ENCODE measurements at places on chromosomes 4 and X.

DNA sequence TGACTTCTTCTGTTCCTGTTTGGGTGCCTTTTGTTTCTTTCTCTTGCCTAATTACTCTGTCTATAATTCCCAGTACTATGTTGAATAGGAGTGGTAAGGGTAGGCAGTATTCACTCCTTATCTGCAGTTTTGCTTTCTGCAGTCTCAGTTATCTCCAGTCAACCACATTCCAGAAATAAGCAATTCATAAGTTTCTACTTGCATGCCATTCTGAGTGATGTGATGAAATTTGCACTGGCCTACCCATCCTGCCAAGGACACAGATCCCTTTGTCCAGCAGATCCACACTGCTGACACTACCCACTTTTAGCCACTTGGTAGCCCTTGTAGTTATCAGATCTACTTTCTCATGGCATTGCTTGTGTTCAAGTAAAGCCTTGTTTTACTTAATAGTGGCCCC lies 971.6 kb upstream of the INTU start:
- no peak for DNase-seq

- no peak for DNase-seq
Measured at GRCh38 chr4:150999086-150999485, 16.0 kb downstream of the LRBA start.

GRCh38 chr4:13872155-13872554 lies 244.6 kb upstream of the BOD1L1 start:
- no peak for DNase-seq

DNA sequence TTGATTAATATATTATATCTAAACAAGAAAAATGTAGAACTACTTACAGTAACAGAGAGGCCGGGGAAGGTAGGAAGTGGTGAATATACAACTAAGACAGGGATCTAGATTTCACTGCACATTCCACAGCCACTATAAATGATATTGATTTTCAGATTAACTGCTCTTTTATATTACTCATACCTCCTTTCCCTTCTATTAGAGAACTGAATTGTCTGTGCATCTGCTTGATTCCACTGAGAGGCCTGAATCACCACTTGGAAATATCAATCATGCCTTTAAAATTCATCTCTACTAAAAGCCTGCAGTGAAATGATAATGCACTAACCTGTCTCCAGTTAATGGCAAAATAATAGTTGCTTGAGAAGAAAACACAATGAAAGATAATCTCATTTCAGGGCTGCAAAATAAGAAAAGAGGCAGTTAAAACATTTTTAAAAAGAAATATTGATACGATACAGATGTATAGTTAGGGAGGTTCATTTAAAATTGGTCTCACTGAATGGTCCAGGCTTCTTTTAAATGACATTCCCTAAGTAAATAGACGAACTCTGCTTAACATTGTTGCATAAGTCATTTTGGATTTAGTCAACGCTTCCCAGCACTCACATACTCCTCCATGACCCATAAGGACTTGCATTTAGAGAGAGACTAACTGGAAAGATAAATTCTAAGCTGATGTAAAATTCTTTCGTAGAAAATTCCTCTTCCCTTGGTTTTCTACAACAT lies 3.8 kb downstream of the ANTXR2 start:
- no peak for DNase-seq

- DNase-seq, result no peak
Measured at GRCh38 chr4:160161026-160161425, 1058.1 kb downstream of the RAPGEF2 start.

- no peak for DNase-seq
Measured at GRCh38 chr4:72895408-72895807, 174.1 kb downstream of the COX18 start.

- no peak for DNase-seq
Measured at GRCh38 chr4:114479595-114479994, 119.0 kb upstream of the UGT8 start.

- DNase-seq, result no peak
Measured at GRCh38 chrX:7709845-7710244, 133.1 kb upstream of the VCX start.

DNA sequence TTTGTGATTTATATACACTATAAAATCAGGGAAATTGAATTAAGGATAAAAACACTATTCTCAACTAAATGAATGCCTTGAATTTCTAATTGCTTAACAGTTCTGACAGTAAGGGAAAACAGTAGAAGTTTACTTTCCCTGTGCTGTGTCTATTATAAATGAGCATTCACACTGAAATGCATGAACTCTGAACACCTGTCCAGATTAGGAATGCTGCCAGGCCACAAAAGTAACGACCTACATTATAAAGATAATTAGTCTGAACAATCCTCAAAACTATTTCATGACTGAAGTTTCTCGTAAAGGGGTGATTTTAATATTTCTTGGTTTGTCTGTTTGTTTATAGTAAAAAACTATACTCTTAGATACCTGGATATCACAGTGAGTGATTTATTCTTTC lies 2.0 kb downstream of the NDST3 start:
- no peak for DNase-seq

- DNase-seq, result peak; percentile 29
Measured at GRCh38 chr4:80182237-80182866, 15.0 kb upstream of the PRDM8 start.

GRCh38 chrX:145856181-145856580 lies 38.6 kb downstream of the SLITRK2 start:
- DNase-seq, result no peak

DNA sequence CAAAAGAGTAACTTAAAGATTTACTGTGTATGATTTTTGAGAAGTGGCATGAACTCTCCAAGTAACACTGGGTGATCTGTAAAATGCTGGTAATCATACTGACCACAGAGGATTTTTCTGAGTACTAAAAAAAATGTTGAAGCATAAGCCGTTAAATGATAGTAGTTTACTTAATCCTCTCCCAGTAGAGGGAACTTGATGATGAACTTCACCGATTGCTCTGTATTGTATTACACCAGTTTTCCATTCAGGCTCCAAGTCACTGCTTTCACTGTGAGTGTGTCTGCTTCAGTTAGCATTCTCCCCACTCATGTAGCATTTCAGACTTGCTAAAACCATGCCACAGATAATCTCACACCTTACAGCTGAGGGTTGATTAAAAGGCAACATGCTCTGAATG lies 294.1 kb downstream of the GBA3 start:
- DNase-seq, result no peak

GRCh38 chrX:153866302-153867019 lies 19.5 kb downstream of the L1CAM start:
- peak; percentile 11 for DNase-seq

GRCh38 chrX:139762400-139763183 lies 54.6 kb upstream of the MCF2 start:
- DNase-seq, result no peak

DNA sequence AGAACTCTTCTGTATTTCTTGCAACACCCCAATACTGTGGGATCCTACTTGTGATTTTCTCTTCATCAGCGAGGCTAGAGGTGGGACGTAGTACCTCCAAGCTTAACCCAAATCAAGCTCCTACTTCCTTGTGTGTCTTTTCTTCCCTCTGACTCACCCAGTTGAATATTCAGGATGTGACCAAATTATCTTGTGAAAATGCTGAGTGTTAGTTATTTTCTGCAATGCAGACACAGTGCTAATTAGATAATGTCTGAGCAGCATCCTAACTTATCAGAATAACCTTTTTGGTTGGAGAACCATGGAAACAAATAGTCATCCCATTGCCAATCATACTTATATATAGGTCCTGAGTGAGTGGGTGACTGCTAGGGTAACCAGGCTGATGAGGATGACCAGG lies 2.4 kb downstream of the MEPE start:
- no peak for DNase-seq
